Retinal pigment epithelial cell (primary cell): ENCODE measurements at places on chromosomes 11 and 22.

GRCh38 chr11:108112057-108112456 lies 9.3 kb upstream of the ACAT1 start:
- DNase-seq = no peak

DNA sequence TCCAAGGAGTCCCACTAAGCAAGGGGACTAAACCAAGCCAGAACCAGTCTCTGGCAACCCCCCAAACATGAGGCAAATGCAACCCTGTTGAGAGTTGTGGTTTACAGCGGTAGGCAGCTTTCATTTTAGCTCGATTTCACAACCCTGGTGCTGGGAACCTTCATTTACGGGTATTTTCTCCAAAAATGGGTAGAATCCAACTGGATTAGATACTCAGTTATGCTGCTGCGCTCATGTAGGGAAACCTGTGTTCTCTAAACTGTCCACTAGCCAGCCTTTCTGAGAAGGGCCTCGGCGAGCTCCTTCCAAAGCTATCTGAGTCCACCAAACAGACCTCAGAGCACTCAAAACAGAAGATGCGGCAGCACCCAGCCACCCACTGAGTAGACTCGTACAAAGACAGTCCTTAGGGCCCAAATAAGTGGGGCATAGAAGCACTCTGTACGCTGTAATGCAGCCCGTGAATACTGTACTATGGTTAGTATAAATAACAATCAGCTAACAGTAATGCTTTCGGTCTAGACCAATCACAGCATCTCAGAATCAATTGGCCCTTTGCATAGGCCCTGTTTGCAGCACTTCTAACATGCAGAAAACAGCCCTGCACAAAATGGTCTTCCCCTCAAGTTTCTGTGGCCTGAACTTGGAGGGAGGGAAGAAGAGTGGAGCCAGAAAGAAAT lies 104.7 kb downstream of the ETS1 start:
- no peak for DNase-seq

- DNase-seq = no peak
Measured at GRCh38 chr11:23063276-23063675, 203.0 kb upstream of the CCDC179 start.

DNA sequence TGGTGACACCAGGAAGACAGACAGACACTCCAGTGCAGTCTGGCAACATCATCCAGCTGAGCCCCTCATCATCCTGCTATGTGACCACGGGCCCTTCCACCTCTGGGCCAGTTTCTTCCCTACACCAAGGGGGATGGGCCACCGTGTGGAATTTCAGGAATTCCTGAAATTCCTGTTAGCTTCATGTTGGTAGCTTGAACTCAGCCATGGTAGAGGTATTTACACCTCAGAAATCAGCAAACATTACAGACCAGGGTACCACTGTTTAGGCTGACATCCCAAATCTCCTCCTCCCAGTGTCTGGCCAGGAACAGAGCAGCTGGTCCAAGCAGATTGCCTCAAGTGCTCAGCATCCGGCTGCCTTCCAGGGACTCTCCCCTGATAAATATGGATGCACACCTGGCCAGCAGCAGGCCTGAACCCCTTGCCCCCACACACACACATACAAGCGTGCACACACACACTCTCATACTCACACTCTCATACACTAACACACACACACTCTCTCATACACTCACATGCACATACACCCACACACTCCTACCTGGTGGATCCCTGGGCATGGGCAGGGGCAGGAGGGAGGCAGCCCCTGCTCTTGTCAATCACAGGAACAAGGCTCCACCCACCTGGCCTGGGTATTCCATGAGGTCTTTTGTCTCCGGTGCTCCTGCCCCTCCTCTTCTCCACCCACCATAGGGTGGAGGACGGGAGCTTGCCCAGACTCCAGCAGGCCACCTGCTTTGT lies 85.2 kb downstream of the BUD13 start:
- no peak for DNase-seq

DNA sequence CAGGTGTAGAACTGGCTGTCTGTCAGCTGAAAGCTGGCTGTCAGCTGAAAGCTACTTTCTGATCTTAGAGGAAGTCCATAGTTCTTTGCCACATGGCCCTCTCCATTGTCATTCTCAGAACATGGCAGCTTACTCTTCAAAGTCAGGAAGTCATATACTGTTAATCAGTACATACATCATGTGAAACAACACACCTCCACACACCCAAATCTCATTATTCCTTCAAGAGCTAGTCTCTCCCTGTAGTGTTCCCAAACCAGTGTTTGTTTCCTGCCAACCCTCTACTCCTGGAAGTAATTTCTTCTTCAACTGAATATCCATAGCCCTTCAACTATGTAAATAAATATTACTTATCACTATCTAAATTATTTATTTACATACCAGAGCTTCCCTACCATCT lies 58.9 kb downstream of the OR5AK2 start:
- DNase-seq = no peak

GRCh38 chr11:115776916-115777315 lies 272.7 kb upstream of the CADM1 start:
- DNase-seq = no peak

DNA sequence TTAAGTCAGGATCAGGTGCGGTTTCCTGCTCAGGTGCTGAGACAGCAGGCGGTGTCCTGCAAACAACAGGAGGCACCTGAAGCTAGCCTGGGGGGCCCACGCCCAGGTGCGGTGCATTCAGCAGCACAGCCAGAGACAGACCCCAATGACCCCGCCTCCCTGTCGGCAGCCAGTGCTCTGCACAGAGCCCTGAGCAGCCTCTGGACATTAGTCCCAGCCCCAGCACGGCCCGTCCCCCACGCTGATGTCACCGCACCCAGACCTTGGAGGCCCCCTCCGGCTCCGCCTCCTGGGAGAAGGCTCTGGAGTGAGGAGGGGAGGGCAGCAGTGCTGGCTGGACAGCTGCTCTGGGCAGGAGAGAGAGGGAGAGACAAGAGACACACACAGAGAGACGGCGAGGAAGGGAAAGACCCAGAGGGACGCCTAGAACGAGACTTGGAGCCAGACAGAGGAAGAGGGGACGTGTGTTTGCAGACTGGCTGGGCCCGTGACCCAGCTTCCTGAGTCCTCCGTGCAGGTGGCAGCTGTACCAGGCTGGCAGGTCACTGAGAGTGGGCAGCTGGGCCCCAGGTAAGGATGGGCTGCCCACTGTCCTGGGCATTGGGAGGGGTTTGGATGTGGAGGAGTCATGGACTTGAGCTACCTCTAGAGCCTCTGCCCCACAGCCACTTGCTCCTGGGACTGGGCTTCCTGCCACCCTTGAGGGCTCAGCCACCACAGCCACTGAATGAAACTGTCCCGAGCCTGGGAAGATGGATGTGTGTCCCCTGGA lies at the start of gene MYO7A:
Gene MYO7A (plus strand): TSS at position 327 of the 772 bp plus-strand sequence. CDS start 2,389 bp downstream, outside the sequence.
- no peak for DNase-seq

- DNase-seq = no peak
Measured at GRCh38 chr11:66002648-66003225, 434 bp downstream of the BANF1 start.

DNA sequence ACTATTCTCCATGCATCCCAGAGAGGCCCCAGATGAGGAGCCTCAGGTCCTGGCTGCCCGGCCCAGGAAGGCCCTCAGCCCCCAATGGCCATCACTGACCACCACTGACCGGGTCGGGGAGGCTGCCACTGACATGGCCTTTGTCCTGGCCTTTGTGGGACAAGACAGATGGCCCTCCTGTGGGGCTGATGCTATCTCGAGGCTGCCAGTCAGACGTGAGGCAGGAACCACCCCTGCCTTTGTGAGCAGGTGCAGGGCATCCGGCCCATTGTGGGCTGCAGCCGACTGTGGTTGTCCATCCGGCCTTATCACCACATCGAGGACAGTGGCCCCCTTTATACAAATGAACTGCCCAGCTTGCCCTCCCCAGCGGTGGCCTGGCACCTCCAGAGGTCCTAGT lies 5.5 kb downstream of the GP1BB start:
- no peak for DNase-seq

- DNase-seq = no peak
Measured at GRCh38 chr11:102012946-102013345, 34.3 kb upstream of the CFAP300 start.

- DNase-seq = no peak
Measured at GRCh38 chr11:17368551-17368950, 17.0 kb downstream of the NCR3LG1 start.

GRCh38 chr11:66336234-66337102 lies at the start of gene RIN1:
RIN1 (minus strand) TSS chr11:66336434; CDS start chr11:66336402, 32 bp downstream.
- peak; percentile 48 for DNase-seq

GRCh38 chr11:71062199-71062598 lies 190.2 kb downstream of the SHANK2 start:
- no peak for DNase-seq

DNA sequence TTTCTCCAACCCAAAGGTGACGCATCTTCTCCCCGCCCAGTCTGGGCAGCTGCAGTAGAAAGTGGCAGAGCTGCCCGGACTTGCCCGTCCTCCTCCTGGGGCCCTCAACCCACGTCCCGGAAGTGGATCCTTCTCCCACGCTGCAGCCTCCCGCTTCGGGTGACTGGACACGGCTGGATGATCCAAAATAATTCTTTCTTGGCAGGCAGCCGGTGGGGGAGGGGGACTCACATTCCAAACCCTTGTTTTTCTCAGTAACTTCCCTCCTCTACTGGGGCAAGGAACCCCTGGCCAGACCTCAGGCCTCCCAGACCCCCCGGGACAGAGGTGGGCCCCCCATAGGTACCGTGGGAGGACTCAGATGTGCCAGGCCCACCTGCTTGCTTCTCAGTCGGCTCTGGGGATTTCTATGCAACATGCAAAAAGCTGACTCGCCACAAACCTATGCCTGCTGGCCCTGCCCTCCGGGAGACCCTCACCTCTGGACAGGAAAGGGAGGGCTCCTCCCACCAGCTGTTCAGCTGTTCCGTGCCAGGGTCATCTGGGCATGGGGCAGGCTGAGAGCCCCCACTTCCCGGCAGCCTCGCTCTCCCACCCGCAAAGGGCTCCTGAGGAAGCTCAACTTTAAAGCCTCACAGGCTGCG lies 1.4 kb downstream of the PLXNB2 start:
- peak; percentile 85 for DNase-seq

- DNase-seq = no peak
Measured at GRCh38 chr11:119047205-119047604, 9.8 kb downstream of the HYOU1 start.

DNA sequence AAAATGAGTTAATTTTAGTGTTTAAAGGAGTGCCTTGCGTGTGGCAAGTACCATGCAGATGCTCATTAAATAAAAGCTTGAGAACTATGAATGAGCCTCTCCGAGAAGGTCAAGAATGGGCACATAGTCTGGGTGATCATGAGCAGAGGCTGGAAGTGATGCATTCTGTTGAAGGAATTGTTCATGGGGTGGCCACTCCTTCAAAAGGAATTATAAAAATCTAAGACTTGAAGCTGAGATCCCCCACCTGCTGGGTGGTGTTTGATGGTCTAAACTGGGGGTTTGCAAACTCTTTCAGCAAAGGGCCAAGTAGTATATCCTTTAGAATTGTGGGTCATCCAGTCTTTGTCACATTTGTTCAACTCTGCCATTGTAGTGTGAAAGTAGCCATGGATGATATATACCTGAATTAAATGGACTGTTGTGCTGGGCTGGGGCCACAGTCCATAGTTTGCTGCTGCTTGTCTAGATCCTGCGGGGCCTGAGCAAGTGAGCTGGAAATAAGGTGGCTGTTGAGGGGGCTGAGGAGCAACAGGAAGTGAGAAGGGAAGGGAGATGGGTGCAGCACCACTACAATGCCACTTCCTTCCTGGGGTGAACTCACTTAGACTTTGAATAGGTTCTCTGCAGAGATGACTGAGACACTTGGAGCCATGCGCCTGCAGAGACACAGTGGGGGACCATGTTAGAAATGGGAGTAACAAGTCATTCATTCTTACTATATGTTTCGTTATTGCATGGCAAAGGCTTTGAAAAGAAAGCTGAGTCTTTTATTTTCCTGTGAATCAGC lies 179.0 kb downstream of the SNX19 start:
- DNase-seq = no peak

- no peak for DNase-seq
Measured at GRCh38 chr22:47249370-47249928, 487.0 kb downstream of the TBC1D22A start.

DNA sequence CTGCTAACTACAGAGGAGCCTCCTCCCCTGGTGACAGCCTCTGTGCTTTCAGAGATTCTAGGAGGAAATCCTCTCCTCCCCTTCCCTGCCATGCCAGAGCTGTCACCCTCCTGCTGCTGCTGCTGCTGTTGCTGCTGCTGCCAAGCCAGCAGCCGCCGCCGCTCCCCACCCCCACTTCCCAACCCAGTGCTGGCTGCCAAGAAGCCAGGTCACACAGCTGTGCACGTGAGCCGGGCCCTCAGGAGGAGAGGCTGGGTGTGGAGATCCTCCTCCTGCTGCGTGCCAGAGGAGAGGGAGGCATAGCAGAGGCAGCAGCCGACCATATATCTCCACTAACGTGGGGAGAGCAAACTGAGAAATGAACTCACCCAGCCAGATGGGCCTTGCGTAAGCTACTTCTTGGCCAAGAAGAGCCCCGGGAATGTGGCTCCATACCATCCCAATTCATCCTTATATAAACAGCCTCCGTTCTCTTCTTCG lies 12.4 kb downstream of the CRY2 start:
- DNase-seq = no peak

DNA sequence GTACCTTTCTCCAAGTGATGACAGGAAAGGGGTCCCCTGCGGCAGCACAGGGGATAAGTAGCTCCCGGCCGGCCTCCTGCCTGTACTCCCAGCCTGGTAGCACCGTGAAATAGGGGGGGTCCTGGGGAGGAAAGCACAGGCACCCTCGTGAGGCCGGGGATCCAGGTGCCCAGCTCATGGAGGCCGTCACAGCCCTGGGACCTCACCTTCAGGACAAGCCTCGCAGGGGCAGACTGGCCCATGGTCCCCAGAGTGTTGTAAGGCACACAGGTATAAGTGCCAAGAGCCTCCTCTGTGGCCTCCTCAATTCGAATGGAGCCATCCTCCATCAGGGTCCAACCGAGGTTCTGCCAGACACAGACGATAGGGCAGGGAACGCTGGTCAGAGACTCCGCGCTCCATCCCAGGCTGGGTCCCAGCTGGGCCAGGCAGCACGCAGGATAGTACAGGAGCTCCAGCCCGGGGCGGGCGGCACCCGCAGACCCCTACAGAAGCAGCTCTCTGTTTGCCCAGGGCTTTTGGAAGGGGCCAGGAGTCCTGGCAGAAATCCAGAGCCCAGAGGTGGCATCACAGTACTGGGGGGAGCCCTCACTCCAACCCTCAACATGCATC lies 25.2 kb downstream of the IGSF9B start:
- no peak for DNase-seq

GRCh38 chr22:47130883-47131631 lies 368.6 kb downstream of the TBC1D22A start:
- no peak for DNase-seq

DNA sequence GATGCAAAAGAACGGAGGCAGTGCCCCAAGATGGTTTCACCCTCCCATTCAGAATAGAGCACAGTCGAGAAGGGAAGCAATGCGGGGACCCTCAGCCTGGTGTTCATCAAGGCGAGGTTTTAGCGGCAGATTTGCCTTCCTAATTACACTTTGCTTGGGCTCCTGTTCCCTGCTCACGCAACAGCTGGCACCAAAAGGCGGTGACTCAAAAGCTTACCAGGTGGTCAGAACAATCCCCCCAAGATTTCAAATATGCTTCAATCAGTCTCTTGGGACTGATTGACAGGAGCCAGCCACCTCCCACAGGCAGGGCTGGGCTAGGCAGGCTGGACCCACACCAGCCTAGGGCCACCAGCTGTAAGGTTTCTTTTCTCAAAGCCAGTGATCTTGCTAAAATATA lies 14.2 kb downstream of the IGSF9B start:
- DNase-seq = no peak
